ENCODE measurements at places on chromosomes 13 and 19. TPM values are rescaled to one million over a fixed set of nuclear protein-coding genes. Genes with fewer than 3 reads are reported as not detected.
A peak's percentile ranks its signal among the peaks of the same experiment; 100 is the strongest.

The CEACAM4 gene
- total RNA-seq = not detected

The CYP2S1 gene
- 0.34 TPM for total RNA-seq

The SIGLEC10 gene
- total RNA-seq = 6.6 TPM

The PLA2G4C gene
- 11.4 TPM for total RNA-seq

The VAV1 gene
- 68.9 TPM for total RNA-seq

The LENG8 gene
- 209 TPM for total RNA-seq

The GPR183 gene
- 147 TPM for total RNA-seq

The DACT3 gene
- total RNA-seq = 6.1 TPM

The ZNF418 gene
- total RNA-seq = 2.1 TPM

The OVOL3 gene
- total RNA-seq = not detected

DNA sequence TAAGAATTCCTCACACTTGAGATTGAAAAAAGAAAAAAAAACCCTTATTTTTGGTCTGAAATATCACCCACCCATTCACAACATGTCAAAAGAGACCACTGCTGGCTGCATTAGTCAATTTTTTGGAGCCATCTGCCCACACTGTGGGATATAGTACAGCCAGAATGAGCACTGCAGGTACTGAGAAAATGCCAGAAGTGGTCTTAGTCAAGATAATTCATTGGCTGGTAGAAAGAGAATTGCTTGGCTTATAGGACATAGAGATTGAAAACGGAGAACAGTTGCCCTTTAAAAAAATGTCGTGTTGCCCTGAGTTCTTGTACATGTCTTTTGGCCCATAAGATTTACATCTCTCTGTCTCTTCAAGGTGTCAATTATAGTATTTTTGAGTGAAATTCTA lies 1899.5 kb downstream of the OLFM4 start:
- no peak overlapping the region for H3K27ac ChIP-seq
- H3K4me1 ChIP-seq = no peaks in the 10 kb centered on the region
- H3K27me3 ChIP-seq = no peaks in the 10 kb centered on the region
- DNase-seq = no peak
- H3K4me3 ChIP-seq = no peak overlapping the region

DNA sequence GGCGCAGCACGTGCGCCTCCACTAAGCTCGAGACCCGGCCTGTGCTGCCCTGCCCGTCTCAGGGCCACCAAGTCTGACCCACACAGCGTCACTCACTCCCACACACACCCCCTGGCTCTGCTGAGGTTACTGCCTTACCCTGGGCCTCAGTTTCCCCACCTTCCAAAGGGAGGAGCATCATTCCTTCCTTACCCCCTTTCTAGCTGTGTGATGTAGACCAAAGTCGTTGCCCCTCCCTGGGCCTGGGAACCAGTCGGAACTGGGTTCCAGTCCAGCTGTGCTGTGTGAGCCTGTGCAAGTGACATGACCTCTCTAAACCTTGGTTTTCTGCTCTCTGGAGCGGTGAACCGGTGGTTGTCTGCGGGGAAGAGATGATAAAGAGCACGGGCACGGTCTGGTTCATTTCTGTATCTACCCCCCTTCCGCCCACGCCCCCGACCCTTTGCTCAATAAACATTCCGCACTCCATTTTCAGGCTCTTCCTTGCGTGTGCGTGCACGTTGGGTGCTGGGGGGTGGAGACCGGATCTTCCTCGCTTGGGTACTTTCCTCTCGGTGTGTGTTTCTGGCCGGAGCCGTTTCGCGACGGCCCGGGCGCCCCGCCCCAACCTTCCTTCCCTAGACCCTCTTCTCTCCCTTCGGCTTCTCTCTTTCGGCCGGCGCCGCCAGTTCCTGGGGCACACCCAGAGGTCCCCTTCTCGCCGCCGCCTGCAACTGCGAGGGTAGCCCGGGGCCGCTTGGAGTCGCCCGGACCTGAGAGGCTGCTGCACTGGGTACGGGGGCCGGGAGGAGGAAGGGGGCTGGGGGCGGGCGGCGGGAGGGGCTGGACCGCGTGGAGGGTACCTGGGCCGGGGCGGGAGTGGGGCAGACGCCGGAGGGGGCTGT lies at the start of gene ZNF581:
TSS of gene ZNF581 (plus strand) at position 647 of the 884 bp plus-strand sequence. CDS start 923 bp downstream, outside the sequence.
- DNase-seq = peak; percentile 77
- H3K36me3 ChIP-seq = peaks cover 58% of the 10 kb centered on the region
- H3K27me3 ChIP-seq = no peaks in the 10 kb centered on the region
- H3K27ac ChIP-seq = peak within 1 kb of the TSS; percentile 97
- peaks cover 36% of the 10 kb centered on the region for H3K4me1 ChIP-seq

- peaks cover 61% of the 10 kb centered on the region for H3K36me3 ChIP-seq
- H3K27ac ChIP-seq = no peak overlapping the region
- no peak overlapping the region for H3K4me3 ChIP-seq
- H3K27me3 ChIP-seq = no peaks in the 10 kb centered on the region
Measured at GRCh38 chr13:52414963-52415362, 9.0 kb upstream of the THSD1 start.

GRCh38 chr13:80527400-80527799 lies 186.5 kb upstream of the SPRY2 start:
- H3K36me3 ChIP-seq = no peaks in the 10 kb centered on the region
- no peak overlapping the region for H3K27ac ChIP-seq
- no peak for DNase-seq
- no peaks in the 10 kb centered on the region for H3K27me3 ChIP-seq
- H3K4me3 ChIP-seq = no peak overlapping the region
- no peaks in the 10 kb centered on the region for H3K4me1 ChIP-seq

DNA sequence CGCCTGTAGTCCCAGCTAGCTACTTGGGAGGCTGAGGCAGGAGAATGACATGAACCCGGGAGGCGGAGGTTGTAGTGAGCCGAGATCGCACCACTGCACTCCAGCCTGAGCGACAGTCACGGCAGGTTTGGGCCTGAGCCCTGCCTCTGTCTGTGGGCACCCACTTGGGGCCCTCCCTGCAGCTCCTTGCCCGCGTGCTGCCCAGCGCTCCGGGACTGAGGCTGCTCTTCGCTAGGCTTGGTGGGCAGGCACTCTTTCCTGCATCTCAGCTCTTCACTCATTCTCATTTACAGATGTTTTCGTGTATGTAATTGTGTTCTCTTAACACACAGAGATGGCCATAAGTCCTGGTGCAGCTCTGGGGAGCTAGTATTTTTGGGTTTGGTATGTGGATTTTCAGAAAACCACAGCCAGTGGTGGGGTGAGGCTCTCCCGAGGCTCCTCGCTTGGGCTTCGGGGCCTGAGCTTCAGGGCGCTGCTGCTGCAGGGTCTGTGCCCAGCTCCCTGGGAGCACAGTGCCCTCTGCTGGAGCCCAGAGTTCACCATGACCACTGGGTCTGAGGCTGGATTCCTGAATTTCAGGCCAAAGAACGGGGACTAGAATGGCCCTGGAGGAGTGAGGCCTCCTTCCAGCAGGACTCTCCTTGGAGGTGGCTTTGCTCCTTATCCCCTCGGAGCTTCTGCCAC lies 15.2 kb downstream of the UPF1 start:
- DNase-seq = peak; percentile 40
- no peaks in the 10 kb centered on the region for H3K27me3 ChIP-seq
- H3K4me3 ChIP-seq = no peak overlapping the region
- H3K27ac ChIP-seq = peak overlapping the region; percentile 74

GRCh38 chr19:49113762-49114629 lies at the start of gene LIN7B:
LIN7B (plus strand) TSS chr19:49114370; CDS start chr19:49114405, 35 bp downstream.
- peaks cover 14% of the 10 kb centered on the region for H3K4me1 ChIP-seq
- no peaks in the 10 kb centered on the region for H3K27me3 ChIP-seq
- DNase-seq = peak; percentile 73

GRCh38 chr19:34507414-34508067 lies 26.0 kb downstream of the WTIP start:
- H3K27me3 ChIP-seq = no peaks in the 10 kb centered on the region
- H3K4me3 ChIP-seq = no peak overlapping the region
- no peaks in the 10 kb centered on the region for H3K4me1 ChIP-seq
- no peak overlapping the region for H3K27ac ChIP-seq

DNA sequence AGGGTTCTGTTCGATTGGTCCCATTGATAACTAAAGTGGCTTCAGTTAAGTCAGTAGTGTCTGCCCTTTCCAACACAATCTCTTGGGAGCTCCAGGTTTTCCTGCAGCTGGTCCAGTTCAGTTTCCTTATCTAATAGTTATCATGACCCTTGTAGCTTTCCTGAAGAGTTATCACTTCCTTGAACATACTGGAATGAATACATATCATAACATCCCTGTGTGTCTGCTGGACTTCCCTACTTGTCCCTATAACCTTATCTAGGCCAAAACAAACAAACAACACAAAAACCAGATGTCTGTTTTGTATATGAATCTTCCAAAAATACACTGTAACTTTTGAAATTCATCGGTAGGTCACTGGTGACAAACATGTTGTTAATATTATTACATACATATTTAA lies 167.6 kb downstream of the DCT start:
- no peak overlapping the region for H3K4me3 ChIP-seq
- peaks cover 2% of the 10 kb centered on the region for H3K36me3 ChIP-seq
- no peak overlapping the region for H3K27ac ChIP-seq
- peaks cover 6% of the 10 kb centered on the region for H3K27me3 ChIP-seq
- peaks cover 6% of the 10 kb centered on the region for H3K4me1 ChIP-seq

- DNase-seq = no peak
- no peaks in the 10 kb centered on the region for H3K4me1 ChIP-seq
- no peak overlapping the region for H3K4me3 ChIP-seq
Measured at GRCh38 chr19:39867952-39868351, 21.8 kb upstream of the FBL start.

GRCh38 chr13:96796091-96796633 lies 198.1 kb downstream of the OXGR1 start:
- no peaks in the 10 kb centered on the region for H3K27me3 ChIP-seq
- DNase-seq = no peak
- H3K36me3 ChIP-seq = no peaks in the 10 kb centered on the region
- H3K4me1 ChIP-seq = no peaks in the 10 kb centered on the region
- no peak overlapping the region for H3K4me3 ChIP-seq
- no peak overlapping the region for H3K27ac ChIP-seq

DNA sequence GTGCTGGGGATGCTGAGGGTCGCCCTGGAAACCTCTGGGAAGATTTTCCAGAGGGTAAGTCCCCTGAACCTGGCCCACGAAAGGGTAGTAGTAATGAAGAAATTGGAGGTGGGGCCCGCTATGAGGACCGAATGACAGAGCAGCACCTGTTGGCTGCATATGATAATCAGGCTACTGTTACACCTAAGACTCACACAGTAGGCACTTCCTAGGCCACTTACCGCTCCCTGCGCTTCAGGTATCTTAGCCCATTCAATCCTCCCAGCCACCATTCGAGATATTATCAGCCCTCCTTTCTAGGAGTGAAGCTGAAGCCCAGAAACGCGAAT lies 4.3 kb upstream of the LRFN3 start:
- H3K36me3 ChIP-seq = no peaks in the 10 kb centered on the region
- H3K4me1 ChIP-seq = peaks cover 24% of the 10 kb centered on the region
- no peaks in the 10 kb centered on the region for H3K27me3 ChIP-seq
- H3K27ac ChIP-seq = peak overlapping the region; percentile 47
- no peak for DNase-seq

DNA sequence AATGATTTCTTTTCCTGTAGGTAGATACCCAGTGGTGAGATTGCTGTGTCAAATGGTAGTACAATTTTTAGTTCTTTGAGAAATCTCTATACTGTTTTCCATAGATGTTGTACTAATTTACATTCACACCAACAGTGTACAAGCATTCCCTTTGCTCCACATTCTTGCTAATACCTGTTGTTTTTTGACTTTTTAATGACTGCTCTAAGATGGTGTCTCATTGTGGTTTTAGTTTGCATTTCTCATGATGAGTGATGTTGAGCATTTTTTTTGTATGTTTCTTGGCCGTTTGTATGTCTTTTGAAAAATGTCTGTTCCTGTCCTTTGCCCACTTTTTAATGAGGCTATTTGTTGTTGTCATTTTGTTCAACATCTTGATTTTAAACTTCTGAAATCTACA lies 103.3 kb downstream of the DGKH start:
- no peak overlapping the region for H3K27ac ChIP-seq
- H3K4me1 ChIP-seq = peaks cover 24% of the 10 kb centered on the region
- peaks cover 11% of the 10 kb centered on the region for H3K36me3 ChIP-seq
- no peak overlapping the region for H3K4me3 ChIP-seq
- no peak for DNase-seq

GRCh38 chr19:48121909-48122371 lies 11.3 kb upstream of the PLA2G4C start:
- H3K36me3 ChIP-seq = peaks cover 73% of the 10 kb centered on the region
- H3K4me1 ChIP-seq = peaks cover 11% of the 10 kb centered on the region
- H3K4me3 ChIP-seq = no peak overlapping the region

GRCh38 chr19:15323496-15324235 lies 8.7 kb downstream of the BRD4 start:
- no peaks in the 10 kb centered on the region for H3K27me3 ChIP-seq
- H3K4me3 ChIP-seq = no peak overlapping the region
- H3K36me3 ChIP-seq = peaks cover 28% of the 10 kb centered on the region
- peaks cover 67% of the 10 kb centered on the region for H3K4me1 ChIP-seq
- peak overlapping the region; percentile 44 for H3K27ac ChIP-seq
- no peak for DNase-seq

GRCh38 chr13:25085125-25085742 lies 10.7 kb upstream of the PABPC3 start:
- no peak for DNase-seq
- no peak overlapping the region for H3K4me3 ChIP-seq
- H3K36me3 ChIP-seq = no peaks in the 10 kb centered on the region
- no peak overlapping the region for H3K27ac ChIP-seq

- H3K36me3 ChIP-seq = no peaks in the 10 kb centered on the region
- DNase-seq = no peak
- no peak within 1 kb of the TSS for H3K27ac ChIP-seq
- peaks cover 4% of the 10 kb centered on the region for H3K4me1 ChIP-seq
Measured at GRCh38 chr19:18385675-18386542, at the start of gene GDF15. GDF15 (plus strand) TSS chr19:18386158; CDS start chr19:18386190, 32 bp downstream.

DNA sequence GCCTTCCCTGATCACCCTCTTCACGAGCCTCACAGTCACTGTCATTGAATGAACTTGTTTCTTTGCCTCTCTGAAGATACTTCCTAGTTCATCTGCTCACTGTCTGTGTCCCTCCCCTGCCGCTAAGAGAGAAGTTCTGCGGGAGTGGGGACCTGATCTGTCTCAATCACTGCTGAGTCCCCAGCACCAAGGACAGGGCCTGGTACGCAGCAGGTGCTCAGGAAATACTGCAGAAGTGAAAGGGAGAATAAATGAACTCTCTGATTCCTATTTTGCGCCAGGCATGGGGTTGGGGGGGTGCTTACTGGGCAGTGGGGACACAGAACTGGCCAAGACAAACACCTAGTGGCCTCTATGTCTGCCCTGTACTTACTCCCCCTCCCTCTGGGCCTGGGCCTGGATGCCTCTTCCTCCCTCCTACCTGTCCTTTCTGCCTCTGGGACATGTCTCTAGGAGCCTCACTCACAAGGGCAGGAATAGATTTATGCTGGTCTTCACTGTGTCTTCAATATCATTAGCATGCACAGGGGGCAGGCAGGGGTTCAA lies 17.5 kb downstream of the FCGBP start:
- no peaks in the 10 kb centered on the region for H3K36me3 ChIP-seq
- DNase-seq = no peak
- no peak overlapping the region for H3K27ac ChIP-seq

DNA sequence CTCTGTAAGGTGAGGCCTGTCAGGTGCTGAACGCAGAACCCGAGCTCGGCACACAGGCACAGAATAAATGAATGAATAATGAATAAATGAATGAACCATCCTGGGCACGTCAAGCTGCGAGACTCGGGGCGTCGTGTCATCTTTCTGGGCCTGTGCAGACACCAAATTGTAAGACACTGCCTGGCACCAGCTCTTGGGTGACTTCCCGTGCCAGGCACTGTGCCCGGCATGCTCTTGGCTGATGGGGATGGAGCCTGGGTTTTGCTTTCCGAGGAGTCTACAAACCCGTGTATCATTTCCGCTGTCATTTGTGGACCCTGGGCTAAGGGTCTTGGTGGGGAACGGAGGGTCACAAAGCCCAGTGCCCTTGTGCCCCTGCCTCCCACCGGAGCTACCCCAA lies 43.9 kb downstream of the CELF5 start:
- no peaks in the 10 kb centered on the region for H3K4me1 ChIP-seq
- H3K4me3 ChIP-seq = no peak overlapping the region
- no peaks in the 10 kb centered on the region for H3K36me3 ChIP-seq
- DNase-seq = no peak
